Bronchial epithelial cell (primary cell): ENCODE measurements at places on chromosomes 3 and 15.

DNA sequence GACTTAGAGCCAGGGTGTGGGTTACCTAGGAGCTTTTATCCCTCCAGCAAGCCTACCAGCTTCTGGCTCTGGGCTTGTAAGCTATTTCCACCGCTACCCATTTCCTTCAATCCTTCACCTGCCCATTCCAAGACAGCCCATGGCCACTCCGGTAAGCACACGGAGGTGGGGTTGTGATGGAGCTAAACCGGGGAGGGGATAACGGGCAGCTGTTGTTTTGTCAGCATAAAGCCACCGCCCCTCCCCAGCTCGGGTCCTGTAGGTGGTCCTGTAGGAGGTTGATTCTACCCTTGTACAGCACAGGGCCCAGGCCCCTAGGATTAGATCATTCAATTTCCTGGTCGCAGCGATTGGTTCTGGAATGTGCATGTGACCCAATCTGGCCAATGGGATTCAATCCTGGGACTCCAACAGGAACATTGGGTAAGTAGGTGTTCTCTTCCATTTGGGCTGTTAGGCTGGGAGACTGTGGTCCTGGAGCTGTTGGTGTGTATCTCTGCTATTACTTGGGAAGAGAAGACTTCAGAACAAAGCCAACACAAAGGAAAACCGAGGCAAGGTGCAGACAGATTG, 150.6 kb downstream of the RAB11A start:
- no peak for DNase-seq

GRCh38 chr3:53234841-53235232, 21.0 kb downstream of the TKT start:
- no peak for DNase-seq

DNA sequence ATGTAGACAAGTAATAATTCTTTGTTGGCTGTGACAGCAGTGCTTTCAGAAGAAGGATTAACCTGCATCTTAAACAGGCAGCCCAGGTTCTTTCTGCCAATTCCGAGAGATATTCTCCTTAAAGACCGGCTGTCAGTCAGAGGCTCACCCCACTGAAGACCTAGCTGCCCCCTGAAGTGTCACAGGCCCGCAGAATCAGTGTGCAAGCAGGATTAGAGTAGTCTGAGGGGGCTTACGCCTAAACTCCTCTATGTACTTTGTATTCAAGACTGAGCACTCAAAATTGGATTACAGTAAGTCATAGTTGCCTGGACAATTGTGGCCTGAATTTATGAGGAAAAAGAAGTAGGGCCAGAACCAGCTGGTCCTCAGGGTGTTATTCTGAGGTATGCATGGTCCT, 342.9 kb downstream of the CLSTN2 start:
- DNase-seq, result no peak

DNA sequence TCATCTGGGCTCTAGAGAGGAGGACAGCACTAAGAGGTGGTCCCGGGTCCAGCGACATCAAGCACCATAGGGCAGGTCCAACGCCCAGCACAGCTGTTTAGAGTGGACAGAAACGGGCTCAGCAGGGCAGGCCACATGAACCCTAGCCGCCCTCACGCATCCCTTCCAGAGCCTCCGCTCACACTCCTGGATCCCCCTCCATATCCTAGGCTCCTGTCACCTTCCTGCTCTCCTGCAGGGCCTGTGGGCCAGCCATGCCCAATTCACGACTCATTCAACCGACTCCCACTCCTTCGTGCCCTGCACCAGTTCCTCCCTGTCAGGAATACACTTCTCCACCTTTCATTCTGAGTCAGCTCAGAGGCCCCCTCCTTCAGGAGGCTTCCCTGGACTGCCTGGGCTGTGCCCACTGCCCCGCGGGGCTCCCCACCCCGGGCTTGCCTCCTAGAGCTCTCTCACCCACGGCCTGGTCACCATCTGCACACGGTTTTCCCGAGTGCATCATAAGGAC, 90.2 kb downstream of the LINGO1 start:
- peak; percentile 56 for DNase-seq

DNA sequence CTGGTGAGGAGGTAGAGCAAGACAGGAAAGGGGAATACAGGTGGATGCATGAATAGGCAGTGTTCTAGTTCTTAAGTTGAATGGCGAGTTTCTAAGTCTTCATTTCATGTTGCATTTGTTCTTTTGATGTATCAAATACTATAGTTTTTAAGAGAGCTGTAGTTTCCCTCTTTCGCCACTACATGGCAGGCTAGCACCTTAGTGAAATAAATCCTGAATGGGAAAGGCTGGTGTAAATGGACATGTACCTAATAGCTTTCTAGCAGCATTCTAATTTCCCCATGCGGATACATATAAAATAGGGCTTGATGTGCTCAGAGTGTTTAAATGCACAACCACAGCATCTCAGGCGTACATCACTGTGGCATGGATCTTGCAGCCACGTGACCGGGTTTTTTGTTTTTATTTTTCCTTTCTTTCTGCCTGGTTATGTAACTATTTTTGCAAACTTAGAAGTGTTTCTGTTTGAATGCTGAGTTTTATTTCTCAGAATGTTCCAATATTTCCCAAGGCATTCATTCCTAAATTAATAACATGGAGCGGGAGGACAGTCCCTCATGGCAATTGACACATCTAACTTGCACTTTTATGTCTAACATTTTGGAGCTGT, 23.5 kb upstream of the CLN6 start:
- peak; percentile 79 for DNase-seq

DNA sequence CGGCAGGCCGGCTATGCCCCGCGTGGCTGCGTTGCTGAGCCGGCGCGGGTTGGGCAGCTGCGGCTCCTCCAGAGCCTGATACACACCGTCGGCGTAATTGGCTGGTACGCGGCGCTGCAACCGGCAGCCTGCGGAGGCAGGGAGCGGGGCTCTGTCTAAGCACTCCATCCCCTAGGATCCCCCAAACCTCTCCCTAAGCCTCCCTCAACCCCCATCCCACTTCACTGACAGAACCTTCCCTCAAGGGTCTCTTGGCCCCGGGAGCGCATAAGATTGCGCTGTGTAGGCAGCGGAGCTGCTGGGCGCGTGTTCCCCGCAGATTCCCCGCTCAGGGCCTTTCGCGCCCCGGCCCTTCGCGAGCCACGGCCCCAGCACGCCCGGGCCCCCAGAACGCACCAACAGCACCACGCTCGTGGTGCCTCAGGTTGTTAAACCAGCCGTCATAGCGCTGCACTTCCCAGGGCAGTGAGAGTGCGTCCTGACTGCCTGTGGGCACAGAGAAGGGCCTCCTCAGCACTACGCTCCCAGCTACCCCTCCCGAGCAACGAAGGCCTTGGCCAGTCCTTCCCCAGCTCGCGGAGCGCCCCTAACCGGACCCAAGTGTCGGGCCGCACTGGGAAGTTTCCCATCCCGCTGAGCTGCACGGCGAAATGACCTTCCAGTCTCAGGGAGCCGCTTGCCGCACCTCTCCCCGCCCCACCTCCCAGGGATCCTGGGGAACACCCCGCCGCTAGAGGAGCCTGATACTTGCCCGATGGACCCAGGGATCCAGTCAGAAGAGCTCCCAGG, 1.2 kb downstream of the DUOX2 start:
- no peak for DNase-seq

- peak; percentile 99 for DNase-seq
Observed at GRCh38 chr3:108130701-108131474, 40.1 kb upstream of the CD47 start.

GRCh38 chr3:156416846-156417558, 137.9 kb downstream of the SSR3 start:
- peak; percentile 59 for DNase-seq

GRCh38 chr3:140686128-140686527, 8.3 kb downstream of the TRIM42 start:
- DNase-seq, result no peak

- peak; percentile 89 for DNase-seq
Observed at GRCh38 chr3:146184241-146185015, 23.4 kb upstream of the PLOD2 start.

DNA sequence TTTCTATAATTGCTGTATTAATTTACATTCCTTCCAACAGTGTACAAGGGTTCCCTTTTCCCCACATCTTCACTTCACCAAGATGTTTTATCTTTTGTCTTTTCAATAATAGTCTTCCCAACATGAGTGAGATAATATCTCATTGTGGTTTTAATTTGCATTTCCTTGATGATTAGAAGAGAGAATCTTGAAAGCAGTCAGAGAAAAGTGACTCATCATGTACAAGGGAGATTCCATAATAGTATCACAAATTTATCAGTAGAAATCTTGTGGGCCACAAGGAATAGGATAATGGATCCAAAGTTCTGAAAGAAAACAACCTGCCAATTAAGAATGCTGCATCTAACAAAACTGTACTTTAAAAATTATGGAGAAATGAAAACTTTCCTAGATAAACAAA, 189.3 kb downstream of the NECTIN3 start:
- peak; percentile 78 for DNase-seq

GRCh38 chr3:71891483-71891882, 106.5 kb upstream of the PROK2 start:
- no peak for DNase-seq

- DNase-seq, result peak; percentile 71
Observed at GRCh38 chr3:49523756-49524747, 30.2 kb upstream of the BSN start.

- DNase-seq, result peak; percentile 40
Observed at GRCh38 chr3:105277656-105278055, 89.1 kb upstream of the ALCAM start.

- no peak for DNase-seq
Observed at GRCh38 chr3:169701457-169701856, 37.9 kb upstream of the MECOM start.

GRCh38 chr3:152272771-152273242, 4.1 kb downstream of the MBNL1 start:
- peak; percentile 70 for DNase-seq

DNA sequence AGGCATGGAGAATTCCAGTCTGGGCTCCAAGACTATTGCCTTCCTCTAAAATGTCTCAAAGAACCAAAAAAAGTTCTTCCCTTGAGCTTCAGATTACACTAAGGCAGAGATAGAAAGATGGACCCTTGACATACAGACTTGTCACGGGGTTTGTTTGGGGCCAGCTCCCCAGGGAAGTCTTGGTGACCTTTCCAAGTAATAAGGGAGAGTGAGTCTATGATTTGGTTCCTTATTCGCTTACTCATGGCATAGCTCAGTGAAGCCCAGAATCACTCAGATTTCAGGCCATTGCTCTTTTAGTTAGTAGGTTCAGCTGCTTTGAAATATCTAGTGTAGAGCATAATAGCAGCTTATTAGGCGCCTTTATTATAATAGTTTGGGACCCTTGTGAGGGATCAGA, 90.3 kb downstream of the PLCL2 start:
- no peak for DNase-seq

DNA sequence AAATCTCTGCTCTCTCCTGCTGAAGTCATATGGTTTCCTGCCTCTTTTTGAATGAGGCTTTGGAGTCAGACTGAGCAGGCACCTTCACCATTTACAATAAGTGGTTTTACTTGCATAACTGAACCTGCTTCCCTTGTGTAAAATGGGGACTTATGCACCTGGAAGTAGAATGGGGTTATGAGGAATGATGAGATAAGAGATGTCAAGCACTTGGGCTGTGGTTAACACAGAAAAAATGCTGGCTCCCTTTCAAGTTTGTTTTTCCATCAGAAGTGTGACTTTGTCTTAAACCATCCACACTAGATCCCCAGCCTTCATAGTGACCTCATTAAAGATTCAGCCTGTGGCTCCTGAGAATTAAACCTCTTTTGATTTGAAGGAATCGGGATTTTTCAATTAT, 5.2 kb downstream of the EXOSC7 start:
- DNase-seq, result peak; percentile 89

DNA sequence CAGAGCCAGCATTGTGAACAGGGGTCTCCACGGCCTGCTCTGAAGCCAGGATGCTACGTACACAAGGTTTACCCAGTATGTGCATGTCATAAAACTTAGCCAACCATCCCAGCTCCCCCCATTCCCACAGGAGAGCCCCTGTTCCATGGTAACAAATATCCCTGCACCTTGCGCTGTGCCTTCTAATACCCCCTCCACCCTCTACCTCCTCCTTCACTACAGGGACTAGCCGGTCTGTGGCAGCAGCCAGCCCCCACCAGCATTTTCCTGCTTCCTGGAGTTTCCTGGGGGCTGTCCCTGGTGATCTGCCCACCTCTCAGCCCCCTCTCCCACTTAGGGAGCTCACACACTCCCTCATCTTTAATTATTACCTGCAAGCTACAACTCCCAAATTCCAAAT, 20.4 kb downstream of the ACSBG1 start:
- DNase-seq, result no peak

GRCh38 chr3:59535791-59536221, 486.0 kb upstream of the CFAP20DC start:
- DNase-seq, result peak; percentile 48

- DNase-seq, result peak; percentile 18
Observed at GRCh38 chr3:149615731-149616221, 42.0 kb downstream of the WWTR1 start.

- DNase-seq, result peak; percentile 70
Observed at GRCh38 chr15:85164841-85165466, 183.3 kb downstream of the PDE8A start.

GRCh38 chr3:187943677-187944389, 198.6 kb upstream of the BCL6 start:
- peak; percentile 85 for DNase-seq

DNA sequence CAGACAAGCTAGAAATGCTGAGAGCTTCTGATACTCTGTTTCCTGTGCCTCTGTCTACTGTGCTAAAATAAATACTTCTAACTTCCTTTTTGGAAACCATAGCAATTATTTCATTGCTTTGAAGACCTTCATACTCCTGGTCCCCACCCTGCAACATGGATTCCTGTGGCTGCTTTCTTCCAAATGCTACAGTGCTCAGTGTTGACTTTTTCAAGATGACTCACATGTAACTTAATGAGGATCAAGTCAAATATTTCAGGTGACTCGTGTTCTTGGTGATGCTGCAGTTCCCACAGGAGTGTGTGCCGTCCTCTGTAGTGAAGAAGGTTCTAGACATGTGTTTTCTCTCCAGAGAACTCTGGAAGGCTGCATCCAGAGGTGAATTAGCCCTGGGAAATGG, 288.6 kb downstream of the CLSTN2 start:
- DNase-seq, result peak; percentile 77

DNA sequence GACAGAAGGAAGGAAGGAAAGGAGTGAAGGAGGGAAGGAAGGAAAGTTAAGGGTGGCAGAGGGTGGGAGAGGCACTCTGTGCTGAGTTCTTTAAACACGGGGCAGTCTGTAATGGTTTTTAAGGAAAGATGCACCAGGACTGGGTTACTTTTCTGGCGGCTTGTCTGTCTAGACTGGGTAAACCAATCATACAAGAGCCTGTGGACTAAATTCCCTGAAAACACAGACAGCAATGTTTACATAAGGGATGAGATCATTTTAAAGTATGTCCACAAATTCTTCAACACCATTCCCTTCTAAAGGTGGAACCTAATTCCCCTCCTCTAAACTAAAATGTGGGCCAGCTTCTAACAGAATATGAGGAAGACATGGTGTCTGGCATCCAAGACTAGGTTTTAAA, 235.5 kb upstream of the IGF1R start:
- peak; percentile 42 for DNase-seq
